Hematopoietic multipotent progenitor cell treated with erythropoietin and hydrocortisone succinate and interleukin-3 and kit ligand, for 8 days (in vitro differentiated cells): ENCODE measurements at places on chromosomes 12 and 14.

GRCh38 chr12:61414470-61414869 lies 845.7 kb upstream of the USP15 start:
- DNase-seq: no peak

GRCh38 chr14:96481731-96482314 lies 20.4 kb upstream of the PAPOLA start:
- DNase-seq: no peak

- peak; percentile 84 for DNase-seq
Observed at GRCh38 chr12:15700595-15700994, 88.6 kb downstream of the EPS8 start.

GRCh38 chr14:101289911-101290310 lies 271.4 kb upstream of the DIO3 start:
- DNase-seq: no peak

- no peak for DNase-seq
Observed at GRCh38 chr12:24088751-24089509, 139.5 kb upstream of the SOX5 start.

DNA sequence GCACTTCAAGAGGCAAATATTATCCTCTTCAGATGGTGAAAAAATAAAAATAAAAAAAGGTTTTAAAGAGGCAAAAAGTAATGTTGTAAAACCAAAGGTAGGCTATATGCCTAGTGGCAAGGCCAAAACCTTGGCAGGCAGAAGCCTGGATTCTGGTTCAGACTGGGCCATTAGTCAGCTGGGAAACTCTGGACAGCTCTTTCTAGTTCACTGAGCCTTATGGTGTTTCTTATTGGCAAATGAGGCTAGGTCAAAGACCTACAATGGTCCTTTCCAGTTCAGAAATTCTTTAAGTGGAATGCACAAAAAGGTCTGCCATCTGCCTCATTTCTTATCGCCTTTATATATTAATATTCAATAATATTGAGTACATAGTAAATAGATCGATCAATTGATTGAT lies 44.6 kb downstream of the PTPRB start:
- DNase-seq: no peak

DNA sequence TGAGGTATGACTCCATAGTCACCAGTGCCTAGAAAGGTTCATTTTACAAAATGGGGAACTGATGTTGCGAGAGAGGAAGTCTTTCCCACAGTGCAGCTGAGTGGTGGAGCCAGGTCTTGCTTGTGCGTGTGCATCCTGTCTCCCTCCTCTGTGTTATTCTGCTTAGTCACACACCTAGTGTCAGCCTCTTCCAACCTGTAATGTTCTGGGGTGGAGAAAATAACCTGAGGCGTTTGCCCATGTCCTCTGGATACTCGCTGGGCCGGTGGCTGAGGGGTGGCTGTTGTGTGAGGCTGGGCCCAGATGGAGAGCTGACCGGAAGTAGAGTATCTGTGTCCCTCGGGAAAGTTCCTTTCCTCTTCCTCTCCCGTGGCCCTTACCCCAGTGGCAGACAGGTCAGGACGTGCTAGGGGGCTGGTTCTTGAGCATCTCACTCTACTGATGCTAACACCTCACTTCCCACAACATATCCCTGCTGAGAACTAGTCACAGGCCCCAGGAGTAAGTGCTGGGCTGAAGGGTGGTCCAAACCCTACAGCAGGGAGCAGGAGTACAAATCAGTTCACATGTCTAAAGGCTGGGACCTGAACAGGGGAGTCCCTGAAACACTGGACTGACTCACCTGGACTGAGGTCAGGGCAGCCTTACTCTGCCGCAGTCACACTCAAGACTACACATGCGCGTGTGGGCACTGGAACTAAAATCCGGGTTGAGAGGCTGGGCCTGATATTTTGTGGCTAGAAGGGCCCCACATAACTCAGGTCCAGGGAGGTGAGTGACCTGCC lies 7.0 kb downstream of the MLF2 start:
- no peak for DNase-seq

DNA sequence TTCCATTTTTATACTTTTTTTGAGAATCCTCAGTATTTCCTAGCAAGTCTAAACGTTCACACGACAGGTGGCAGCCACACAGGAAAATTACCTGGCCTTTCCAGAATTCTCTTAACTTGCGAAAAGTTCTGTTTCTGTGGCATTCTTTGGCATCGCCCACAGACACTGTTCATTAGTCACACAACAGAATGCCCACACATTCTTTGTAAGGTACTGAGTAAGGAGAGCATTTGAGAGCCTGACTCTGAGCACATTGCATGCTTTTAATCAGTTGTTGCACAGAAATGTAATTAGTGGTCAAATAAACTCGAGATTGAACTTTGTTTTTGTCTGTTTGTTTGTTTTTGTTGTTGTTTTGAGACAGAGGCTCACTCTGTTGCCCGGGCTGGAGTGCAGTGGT lies 52.4 kb downstream of the LMNTD1 start:
- no peak for DNase-seq

GRCh38 chr12:88242571-88242925 lies 100.4 kb downstream of the TMTC3 start:
- DNase-seq: no peak

GRCh38 chr12:91718326-91718725 lies 427.3 kb downstream of the BTG1 start:
- no peak for DNase-seq

- no peak for DNase-seq
Observed at GRCh38 chr12:80470403-80470802, 26.4 kb downstream of the PTPRQ start.

GRCh38 chr14:82565825-82566224 lies 1032.2 kb upstream of the SEL1L start:
- no peak for DNase-seq

DNA sequence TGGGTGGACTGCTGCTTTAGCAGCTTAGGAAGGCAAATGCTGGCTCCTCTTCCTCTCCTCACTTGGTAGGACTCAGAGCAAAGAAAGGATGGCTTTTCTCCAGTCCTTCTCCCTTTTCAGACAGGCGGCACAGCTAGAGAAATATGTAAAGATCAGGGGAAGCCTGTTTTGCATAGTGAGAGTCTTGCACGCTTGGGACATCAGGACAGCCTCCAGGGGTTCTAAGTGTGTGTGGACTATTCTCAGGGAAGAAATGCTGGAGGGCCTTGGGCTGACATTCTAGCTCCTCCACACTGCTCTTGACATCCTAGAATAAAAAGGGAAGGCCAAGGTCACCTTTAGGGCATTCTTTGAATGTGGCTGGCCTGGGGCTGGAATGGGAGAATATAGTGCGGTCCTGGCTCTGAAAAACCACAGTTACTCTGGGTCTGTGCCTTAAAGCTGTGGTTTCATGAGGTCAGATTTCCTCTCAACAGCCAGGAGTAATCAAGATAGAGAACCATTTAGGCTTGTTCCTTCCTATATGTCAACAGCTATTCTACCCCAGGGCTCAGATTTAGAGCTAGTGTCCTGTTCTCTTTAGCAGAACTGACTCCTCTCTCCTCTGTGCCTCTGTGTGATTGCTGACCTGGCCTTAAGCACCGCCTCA lies 24.3 kb downstream of the CMA1 start:
- peak; percentile 19 for DNase-seq

- DNase-seq: peak; percentile 14
Observed at GRCh38 chr14:21109377-21110138, 8.7 kb downstream of the TMEM253 start.

- peak; percentile 14 for DNase-seq
Observed at GRCh38 chr14:80202888-80203562, 8.3 kb downstream of the DIO2 start.

- DNase-seq: no peak
Observed at GRCh38 chr14:105914738-105915385, 388.5 kb downstream of the TMEM121 start.

DNA sequence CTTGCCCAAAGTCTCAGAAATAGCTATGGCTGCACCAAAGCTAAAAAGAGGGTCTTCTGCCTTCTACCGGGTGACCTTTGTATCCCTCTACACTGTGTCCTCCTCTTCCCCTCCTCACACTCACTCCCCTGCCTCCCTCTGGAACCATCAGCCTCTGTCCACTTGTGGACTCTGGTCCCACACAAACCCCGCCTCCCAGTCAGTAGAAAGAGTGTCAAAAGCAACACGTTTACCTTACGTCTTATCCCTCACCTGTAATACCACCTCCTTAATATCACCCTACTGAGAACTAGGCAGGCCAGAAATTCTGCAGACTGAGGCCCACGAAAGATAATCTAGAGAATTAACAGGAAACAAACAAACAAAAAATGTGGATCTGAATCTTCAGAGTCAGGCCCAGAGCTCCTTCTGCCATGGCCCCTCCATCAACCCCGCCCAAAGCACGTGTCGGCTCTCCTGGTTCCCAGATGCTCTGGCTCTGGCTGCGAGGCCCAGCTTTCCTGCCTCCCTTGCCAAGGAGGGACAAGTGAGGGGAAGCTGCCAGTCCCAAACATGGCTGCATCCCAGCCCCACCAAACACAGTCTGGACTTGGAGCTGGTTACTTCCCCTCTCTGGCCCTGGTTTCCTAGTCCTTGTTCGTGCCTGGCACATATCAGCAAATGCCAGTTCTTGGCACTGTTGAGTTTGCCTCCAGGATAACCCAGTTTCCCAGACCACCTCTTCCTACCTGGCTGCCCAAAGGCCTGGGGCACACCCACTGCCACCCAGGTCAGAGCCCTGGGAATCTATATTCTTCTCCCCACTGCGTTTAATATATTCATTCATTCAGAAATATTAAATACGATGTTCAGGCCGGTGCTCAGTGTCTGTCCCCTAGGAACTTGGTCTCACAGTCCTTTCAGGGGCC lies 2.7 kb downstream of the ACTN1 start:
- no peak for DNase-seq

GRCh38 chr12:80490329-80490728 lies 46.3 kb downstream of the PTPRQ start:
- DNase-seq: no peak

- DNase-seq: no peak
Observed at GRCh38 chr14:34325493-34325892, 136.5 kb downstream of the SPTSSA start.

- DNase-seq: no peak
Observed at GRCh38 chr12:91211866-91212265, 29.2 kb upstream of the DCN start.

- DNase-seq: no peak
Observed at GRCh38 chr12:77888611-77889010, 57.9 kb downstream of the NAV3 start.

DNA sequence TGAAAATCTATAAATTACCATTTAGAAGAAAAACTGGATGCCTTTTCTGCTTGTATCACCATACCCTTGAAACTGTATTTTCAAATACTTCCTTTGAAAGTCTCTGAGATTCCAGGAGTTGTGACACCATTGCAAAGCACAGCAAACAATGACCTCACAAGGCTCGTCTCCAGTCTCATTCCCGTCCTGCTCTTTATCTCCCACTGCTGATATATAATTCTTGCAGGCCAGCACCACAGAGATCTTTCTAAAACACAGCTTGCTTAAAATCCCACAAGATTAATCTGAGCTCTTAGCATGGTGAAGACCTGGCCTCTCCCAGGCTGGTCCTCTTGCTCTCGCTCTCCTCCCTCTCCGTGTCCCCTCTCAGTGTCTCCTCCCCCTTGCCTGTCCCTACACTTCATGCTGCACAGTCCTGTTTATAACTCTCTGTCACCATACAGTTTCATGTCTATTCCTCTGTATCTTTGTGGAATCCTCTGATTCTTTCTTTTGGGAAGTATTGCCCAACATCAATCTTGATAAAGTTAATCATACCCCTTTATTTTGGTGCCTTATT lies 51.8 kb downstream of the ZFYVE21 start:
- DNase-seq: no peak

- DNase-seq: peak; percentile 34
Observed at GRCh38 chr12:110073049-110073831, 24.9 kb upstream of the C12orf76 start.

DNA sequence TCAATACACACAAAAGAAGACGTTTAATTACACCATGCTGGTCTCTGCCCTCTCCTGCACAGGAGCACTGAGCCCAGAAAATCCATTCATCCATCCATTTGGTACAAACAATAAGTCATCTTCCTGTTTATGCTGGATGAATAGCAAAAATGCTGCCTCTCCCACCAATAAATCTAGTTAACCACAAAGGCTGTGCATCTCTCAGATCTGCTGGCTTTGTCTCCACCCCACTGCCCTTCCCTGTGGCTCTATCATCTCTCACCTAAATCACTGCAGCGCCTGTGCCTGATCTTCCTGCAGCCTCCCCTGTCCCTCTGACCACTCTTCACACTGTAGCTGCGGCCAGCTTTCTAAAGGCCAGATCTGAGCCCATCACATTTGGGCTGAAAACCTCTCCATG lies 72.9 kb upstream of the DDX11 start:
- DNase-seq: no peak

- no peak for DNase-seq
Observed at GRCh38 chr12:77734214-77734883, 96.3 kb upstream of the NAV3 start.

GRCh38 chr12:128800606-128801005 lies 23.2 kb downstream of the SLC15A4 start:
- no peak for DNase-seq

GRCh38 chr12:104536841-104537240 lies 80.1 kb downstream of the CHST11 start:
- DNase-seq: no peak
